ENCODE measurements at places on chromosomes 2 and 18. TPM values are rescaled to one million over a fixed set of nuclear protein-coding genes. Genes with fewer than 3 reads are reported as not detected.

GRCh38 chr2:8501061-8501720, 180.7 kb upstream of the ID2 start:
- no peak for DNase-seq

DNA sequence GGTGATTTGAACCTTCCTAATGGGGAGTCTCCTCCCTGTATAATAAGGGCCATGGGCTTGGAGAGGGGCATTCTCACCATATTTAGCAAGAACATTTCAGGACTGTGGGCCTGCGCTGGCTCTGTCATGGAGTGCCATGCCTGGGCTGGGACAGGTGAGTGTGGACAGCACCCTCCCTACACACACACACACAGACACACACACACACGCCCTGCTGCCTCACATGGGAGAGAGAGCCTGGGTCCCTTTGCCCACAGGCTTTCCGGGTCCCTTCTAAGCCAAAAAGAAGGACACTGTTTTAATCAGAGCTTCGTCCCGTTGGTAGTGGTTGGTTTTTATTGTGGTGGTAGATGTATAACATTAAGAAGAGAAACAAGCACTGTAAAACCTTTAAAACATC, 31.4 kb upstream of the TMEM87B start:
- no peak for DNase-seq

USP37 gene
- total RNA-seq = 19.2 TPM

IL1F10 gene
- total RNA-seq = not detected

DNA sequence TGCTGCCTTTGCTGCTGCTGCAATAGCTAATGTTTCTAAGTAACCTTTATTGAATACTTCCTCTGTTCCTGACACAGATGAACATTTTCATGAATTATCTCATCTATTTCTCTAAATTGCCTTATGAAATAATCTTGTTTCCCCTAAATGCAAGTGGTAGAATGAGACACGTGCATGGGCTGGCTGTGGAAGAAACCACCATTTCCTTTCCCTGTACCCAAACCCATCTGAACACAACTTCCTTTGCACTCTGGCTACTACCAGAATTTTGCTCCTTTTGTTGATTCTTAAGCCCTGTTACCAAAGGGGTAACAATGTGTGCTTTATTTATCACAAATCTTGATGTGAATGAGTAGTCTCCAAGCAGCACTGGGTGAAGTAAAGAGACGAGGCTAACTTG, 29.2 kb downstream of the AKAIN1 start:
- DNase-seq = no peak

DNA sequence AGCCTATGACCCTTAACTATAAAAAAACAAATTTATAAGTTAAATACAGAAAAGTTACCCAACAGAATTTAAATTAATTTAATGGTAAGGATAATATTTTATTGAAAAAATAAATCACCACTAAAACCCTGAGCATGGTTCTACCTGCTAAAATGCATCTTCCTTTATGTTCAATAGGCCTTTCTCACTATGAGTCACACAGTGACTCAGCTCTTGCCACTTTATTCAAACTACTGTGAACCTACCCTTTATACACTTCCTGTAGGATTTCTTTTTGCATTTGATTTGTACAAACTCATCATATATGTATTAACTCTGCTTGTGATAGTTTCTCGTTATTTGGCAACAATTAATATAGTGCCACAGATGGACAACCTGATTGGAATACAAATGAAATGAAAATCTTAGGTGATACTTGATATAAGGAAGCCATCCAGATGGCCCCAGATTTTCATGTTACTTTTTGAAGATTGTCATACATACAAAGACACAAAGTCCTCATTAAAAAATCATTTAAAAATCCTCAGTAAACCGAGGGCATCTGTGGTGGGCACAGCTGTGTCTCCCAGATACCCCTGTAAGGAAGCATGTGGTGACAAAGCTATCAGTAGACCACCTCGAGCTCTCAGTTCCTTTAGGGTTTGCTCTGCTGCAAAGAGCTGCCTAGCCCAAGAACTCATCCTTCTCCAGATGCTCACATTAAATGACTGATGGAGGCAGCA, 55.2 kb upstream of the COBLL1 start:
- DNase-seq = no peak

DNA sequence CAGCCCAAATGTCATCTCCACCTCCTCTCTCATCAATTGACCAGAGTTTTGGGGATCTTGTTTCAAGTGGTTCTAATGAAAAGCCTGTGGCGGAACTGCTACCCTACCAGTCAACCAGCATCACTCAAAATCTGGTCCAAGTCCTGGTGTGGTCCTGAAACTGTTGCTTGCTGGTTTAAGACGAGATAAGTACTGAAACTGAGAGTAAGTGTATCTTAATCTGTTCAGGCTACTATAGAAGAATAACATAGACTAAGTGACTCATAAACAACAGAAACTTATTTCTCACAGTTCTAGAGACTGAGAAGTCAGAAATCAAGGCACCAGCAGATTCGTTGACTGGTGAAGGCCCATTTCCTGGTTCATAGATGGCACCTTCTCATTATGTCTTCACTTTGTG, 879 bp upstream of the GALNT5 start:
- DNase-seq = no peak

GRCh38 chr2:170836027-170836426, 19.3 kb downstream of the GAD1 start:
- DNase-seq = no peak

SERPINB11 gene
- total RNA-seq = not detected

DNA sequence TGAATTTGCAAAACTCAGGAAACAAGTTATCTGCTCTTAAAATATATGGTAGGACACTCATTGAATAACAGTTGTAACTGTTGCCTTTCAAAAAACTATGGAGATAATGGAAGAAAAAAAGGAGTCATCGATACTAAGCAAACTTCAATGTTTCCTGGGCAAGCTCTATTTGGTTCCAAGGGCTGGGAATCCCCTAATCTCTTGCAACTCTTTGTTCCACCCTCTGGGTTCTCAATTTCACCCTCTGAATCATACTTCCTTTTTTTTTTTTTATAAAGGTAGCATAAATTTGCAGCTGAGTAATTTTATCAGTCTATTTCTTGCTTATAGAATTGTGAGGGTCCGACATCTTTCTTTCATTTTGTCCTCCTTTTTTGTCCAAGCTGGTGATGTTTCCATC, 36.7 kb downstream of the SLC9A4 start:
- DNase-seq = no peak

FAHD2B gene
- 6.8 TPM for total RNA-seq

GRCh38 chr2:157197848-157198247, 59.7 kb upstream of the GALNT5 start:
- no peak for DNase-seq
